COR-L47 (cell line): ENCODE measurements at places on chromosomes 6 and 20.

DNA sequence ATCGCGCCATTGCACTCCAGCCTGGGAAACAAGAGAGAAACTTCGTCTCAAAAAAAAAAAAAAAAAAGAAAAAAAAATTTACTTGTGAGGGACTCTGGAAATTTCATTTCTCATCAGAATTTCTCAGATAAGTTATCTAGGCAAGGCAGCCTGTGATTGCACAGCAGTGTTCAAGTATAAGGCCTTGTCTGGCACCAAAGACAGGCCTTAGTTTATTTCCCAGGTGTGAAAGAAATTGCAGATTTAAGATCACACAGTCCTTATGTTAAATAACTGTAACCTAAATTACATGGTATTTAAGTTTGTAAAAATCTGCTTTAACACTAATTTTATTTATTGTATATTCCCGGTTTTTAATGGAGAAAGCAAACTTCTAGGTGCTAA, 34.8 kb downstream of the HFE start:
- DNase-seq: no peak

DNA sequence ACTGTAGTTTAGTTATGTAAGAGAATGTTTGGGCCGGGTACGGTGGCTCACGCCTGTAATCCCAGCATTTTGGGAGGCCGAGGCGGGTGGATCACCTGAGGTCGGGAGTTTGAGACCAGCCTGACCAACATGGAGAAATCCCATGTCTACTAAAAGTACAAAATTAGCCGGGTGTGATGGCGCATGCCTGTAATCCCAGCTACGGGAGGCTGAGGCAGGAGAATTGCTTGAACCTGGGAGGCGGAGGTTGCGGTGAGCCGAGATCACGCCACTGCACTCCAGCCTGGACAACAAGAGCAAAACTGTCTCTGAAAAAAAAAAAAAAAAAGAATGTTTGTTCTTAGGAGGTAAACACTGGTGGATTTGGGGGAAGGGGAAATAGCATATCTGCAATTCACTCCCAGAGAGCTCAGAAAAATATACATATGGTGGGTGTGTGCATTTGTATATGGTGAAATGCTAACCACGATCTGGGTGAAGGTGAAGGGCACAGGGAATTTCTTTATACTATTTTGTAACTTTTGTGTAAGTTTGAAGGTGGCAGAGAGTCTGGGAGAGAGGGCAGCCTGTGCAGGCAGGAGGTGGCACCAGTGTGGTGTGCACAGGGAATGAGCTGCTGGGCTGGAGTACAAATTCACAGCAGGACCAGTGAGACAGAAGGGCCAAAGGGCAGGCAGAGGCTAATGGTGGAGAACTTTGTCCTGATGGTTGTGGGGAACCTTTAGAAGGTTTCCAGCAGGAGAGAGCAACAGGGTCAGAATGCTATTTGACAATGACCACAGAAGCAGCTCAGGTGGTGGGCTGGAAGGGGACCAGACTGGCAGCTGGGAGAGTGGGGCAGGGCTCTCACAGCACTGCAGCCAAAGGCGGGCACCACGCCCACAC, 42.4 kb downstream of the SSR1 start:
- no peak for DNase-seq

DNA sequence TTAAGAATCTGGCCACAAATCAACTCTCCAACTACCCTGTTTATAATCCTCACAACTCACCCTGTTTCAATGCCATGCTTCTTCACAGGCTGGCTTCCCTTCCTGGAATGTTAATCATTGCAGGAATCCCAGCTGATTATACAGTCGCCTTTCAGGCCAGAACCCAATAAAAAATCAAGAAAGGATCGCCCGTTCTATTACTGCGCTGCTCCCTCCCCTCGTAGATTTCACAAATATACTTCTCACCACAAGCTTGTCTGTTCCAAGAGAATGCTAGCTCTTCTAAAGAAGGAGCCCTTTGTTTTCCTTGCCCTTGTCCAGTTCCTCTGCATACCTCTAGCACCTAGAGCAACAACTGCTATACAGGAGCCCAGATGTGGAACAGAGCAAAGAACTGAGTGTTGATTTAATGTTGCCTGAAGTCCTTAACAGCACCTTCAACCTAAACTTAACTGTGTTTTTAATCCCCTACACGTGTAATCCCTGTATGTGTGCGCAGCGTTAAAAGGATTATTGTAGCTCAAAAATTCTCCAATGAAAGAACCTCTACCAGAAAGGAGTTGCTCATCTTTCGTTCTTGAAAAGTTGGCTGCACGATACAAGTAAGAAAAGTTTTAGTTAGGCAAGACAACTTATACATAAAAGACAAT, 988 bp downstream of the ECHDC1 start:
- DNase-seq: no peak

DNA sequence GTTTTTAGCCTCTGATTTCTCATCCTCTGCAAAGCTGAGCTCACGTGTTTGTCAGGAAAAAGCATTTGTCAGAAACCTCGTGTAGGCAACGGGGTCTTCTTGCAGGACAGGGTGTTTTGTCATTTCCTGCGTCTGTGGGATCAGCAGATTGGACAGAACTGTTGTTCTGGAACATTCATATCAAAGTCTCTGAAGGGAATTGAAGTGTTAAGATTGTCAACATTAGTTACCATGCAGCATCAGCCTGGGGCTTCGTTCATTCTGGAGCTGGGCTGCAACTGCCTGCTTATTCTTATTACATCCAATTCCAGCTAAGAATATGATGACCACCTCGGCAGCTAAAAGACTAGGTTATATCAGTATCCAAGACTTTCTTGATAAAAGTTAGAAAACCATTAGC, 71.0 kb upstream of the RALGAPA2 start:
- no peak for DNase-seq

DNA sequence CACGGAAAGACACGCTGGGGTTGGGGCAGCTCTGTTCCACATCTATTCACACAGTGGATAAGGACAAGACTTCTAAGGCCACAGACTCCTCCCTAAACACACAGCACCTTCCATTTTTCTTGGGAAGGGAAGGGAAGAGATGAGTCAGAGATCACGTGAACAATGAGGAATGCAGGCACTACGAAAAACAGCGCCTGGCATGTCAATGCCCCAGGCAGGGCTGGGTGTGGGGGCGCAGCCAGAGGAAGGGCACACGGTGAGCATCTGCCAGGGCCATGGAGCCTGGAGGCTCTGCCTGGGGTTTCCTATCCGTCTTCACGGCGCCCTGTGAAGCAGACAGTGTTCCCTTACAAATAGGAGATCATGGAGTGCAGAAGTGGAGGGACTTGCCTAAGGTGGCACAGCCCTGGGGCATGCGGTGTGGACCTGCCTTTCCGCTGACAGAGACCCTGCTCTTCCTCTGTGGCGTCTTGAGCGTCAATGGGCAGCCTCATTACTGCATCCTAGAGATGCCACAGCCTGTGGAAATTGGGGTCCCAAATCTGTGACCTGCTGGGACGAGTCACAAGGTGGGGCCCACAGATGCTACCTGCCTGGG, 15.4 kb downstream of the UNC93A start:
- no peak for DNase-seq

DNA sequence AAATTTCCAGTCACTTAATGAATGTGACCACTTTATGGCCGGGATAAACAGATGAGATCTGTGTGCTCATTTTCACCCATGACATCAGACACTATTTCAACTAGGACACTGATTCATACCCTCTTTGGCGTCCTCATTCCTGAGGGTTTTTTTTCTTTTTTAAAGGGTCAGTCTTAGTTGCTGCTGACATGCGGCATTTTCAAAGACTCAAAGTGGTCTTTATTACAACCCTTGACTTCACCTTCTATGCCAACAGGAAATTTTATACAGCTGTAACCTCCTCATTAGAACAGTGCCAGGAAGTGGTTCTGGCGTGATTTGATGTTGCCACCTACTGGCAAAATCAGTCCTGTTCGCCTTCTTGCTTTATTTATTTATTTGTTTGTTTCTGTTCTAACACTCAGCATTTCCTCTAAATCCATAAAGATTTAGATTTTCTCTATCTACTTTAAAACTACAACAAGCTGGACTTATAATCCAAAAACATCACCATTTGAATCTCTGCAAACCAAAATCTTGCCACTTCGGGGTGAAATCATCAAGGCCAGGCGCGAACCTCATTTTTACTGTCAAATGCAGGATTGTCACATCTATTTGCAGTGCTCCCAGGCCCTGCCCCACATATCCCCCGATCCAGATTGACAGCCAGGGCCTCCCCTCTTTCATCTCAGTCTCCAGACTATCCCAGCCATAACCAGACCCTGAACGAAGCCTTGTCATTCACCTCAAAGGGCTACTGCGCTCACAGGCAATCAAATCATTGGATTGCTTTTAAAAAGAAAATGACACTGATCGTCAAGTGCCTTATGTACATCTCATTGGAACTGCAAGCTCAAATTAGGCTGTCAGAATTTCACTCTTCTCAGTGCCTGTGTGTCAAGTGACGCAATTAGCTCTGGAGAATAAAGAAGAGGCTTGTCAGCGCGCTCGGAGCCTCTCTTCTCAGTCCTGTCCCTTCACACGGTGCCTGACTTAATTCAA, 77.5 kb downstream of the C6orf118 start:
- DNase-seq: no peak
